ENCODE measurements at places on chromosomes 1 and 21.

DNA sequence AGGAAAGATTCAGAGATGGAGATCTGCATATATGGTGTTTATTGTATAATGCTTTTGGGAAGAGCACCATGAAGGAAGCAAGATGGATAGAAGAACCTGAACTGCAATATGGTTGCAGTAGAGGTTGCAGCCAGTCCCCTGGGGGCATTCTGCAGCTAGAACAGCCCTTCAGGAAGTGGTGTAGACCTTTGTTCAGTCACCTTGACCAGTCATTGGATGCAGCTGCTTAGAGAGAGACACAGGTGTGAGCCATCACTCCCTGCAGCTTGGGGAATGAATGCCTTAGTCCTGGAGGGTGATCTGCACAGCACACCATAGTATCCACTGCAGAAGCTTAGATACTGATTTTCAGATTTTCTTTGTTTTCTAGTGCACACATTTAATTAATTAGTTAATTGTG lies 42.3 kb downstream of the NEK7 start:
- peak; percentile 5 for DNase-seq

DNA sequence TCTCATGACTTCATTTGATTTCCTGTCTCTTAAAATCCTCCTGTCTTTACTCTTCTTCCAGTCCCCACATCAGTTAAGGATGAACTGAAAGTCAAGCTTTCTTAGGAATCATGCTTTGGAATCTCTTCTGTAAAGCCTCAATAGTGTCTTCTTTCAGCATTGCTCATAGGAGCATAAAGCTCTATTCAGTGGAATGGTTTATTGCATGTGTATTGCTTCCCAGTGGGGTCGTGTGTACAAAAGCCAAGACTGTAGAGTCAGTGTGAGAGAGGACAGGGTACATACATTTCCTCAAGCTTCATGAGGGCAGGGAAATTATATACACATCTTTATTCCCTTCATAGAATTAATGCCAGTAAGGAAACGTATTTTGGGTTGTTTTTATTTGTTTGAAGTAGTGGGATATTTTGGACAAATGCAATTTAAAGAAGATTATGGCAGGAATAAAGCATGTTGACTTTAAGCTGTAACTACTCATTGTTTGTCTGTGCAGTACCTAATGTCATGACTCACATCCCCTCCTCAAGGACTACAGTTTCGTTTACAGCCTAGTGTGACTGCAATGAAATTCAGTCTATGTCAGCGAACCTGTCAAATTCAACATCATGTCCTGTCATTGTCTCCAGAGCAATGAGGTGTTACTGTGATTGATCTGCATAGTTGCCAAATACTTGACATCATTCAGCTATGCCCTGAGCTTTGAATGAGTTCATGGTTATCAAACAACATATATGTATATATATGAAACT lies 2164.2 kb downstream of the NCAM2 start:
- no peak for DNase-seq

- DNase-seq: no peak
Observed at GRCh38 chr1:185559684-185560331, 174.4 kb upstream of the HMCN1 start.

- DNase-seq: no peak
Observed at GRCh38 chr1:72936942-72937341, 654.6 kb upstream of the NEGR1 start.

DNA sequence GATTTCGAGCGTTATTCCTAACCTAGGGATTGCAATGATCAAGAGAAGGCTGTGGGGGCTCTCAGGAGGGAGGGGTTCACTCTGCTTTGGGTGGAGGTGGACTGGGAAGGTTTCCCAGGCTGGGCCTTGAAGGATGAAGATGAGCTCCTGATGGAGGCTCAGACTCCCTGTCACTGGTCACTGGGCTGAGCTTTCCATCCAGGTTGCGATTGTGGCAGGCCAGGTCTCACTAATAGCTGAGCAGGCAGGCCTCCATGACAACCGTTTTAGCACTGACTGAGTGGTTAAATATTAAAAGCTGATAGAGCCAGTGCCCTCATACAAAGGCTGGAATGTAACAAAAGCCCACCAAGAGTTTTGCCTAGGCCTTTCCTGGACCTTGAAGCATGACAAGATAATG lies 36.2 kb upstream of the EFCAB14 start:
- DNase-seq: no peak

DNA sequence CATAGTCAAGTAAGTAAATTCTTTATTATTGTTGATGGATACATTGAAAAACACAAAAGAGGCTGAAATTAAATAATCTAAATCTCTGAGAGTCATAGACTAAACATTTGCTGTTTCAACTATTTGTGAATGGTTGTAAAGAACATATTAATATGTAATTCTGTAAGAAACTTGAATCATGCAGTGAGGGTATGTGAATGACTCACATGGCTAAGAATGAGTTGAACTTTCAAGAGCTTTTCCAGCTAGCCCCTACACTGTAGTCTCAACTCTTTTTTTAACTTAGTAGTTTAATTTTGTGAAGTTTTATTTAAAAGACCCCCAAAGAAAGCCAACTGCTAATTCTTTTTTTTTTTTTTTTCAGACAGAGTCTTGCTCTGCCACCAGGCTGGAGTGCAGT lies 588.1 kb downstream of the DPYD start:
- no peak for DNase-seq

DNA sequence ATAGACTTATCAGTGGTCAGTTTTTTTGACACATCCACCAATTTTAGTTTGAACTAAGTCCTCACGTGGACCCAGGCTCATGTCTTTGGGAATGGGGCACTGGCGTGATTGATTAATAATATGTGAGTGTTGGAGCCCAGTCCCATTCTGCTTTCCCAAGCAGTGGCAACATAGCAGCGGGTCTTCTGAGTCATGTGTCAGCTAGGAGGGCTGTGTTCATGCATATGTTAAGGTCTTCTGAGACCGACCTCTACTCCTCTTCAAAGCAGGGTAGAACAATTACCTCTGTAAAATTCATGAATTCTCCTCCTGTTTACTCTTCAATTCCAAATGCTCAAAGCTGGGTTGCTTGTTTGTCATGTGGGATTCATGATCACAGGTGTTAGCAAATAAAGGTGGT lies 291.3 kb downstream of the CAMTA1 start:
- no peak for DNase-seq
